ENCODE measurements at places on chromosomes 5 and 9. TPM values are rescaled to one million over a fixed set of nuclear protein-coding genes. Genes with fewer than 3 reads are reported as not detected.

IFNK gene
- total RNA-seq = not detected

DNA sequence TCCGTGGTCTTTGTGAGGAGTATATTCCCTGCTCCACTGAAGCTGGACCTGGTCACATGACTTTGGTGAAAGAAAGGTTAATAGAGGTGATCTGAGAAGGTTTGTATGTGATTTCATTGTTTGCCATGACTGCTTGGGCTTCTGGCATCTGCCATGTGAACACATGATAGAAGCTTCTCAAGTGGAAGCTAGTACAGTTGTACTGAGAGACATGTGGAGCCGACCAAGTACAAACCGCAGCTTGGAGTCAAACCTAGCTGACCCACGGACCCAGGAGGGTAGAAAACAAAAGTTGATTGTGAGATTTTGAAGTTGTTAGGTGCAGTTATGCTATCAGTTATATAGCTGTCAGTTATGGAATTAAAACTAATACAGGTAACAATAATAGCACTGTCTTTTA, 140.4 kb downstream of the CARTPT start:
- no peaks in the 10 kb centered on the region for H3K36me3 ChIP-seq
- H3K4me1 ChIP-seq = peaks cover 14% of the 10 kb centered on the region
- peaks cover 17% of the 10 kb centered on the region for H3K27me3 ChIP-seq
- H3K4me3 ChIP-seq = no peak overlapping the region
- no peak for DNase-seq
- no peak overlapping the region for H3K27ac ChIP-seq

DNA sequence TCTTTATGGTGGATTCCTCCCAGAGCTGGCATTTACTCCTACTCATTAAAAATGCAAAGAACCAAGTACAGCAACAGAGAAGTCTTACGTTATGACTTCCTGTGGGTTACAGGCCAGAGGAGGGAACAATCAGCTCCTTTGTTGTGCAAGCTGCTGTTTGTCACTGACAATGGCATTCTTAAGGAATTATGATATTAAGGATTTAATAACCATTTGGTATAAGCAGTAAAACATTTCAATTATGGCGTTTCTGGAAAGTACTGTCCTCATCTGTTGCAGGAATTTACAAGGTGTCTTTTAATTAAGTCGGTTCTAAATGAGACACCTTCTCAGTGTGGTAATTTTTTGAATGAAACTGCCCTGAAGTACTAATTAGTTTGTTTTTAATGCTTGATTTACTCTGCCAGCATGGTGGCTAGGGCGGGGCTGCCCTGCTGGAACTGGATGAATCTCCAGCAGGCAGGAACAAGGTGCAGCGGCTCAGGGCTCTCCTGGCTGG, 49.1 kb upstream of the VDAC1 start:
- peaks cover 4% of the 10 kb centered on the region for H3K4me1 ChIP-seq
- DNase-seq = no peak
- no peak overlapping the region for H3K4me3 ChIP-seq
- no peak overlapping the region for H3K27ac ChIP-seq
- H3K27me3 ChIP-seq = peaks cover 33% of the 10 kb centered on the region

GRCh38 chr5:1013238-1013947, 4.8 kb downstream of the NKD2 start:
- no peaks in the 10 kb centered on the region for H3K36me3 ChIP-seq
- peaks cover 53% of the 10 kb centered on the region for H3K27me3 ChIP-seq
- H3K27ac ChIP-seq = no peak overlapping the region
- H3K4me1 ChIP-seq = no peaks in the 10 kb centered on the region

TLN1 gene
- total RNA-seq = 506 TPM

DNA sequence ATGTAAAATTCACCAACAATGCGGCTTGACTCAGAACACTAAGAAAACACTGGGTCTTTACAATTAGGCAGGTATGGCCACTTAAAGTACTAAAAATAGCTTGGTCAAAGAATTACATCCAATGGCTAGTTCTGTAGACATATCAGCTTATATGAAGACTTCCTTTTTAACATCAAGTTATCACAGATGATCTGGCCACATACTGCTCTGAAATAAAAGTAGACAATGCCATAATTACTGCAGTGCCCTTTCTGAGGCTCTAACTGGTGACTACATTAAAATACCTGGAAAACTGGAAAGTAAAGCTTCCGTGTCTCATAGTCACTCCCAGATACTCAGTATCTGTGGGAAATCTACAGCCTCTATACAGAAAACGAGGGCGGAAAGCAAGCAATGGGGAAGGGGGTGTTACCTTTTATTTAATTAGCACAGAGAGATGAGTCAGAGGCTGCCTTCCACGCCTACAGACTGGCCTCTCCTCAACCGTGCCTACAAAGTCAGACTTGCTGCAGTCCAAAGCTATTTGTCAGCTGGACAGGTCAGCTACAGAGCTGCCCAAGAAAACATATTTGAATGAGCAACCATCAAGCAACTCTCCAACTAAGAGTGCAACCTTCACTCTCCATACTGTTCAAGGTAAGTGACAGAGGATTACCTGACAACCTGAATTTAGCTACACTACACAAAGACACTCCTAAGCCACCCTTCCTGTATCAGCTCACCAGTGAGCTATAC, 8.7 kb downstream of the SERINC5 start:
- DNase-seq = peak; percentile 94
- H3K36me3 ChIP-seq = peaks cover 13% of the 10 kb centered on the region
- H3K27me3 ChIP-seq = peaks cover 1% of the 10 kb centered on the region
- H3K4me3 ChIP-seq = peak overlapping the region; percentile 82

GRCh38 chr5:15238006-15238405, 262.0 kb upstream of the FBXL7 start:
- no peak for DNase-seq
- no peaks in the 10 kb centered on the region for H3K27me3 ChIP-seq
- H3K27ac ChIP-seq = no peak overlapping the region
- no peaks in the 10 kb centered on the region for H3K4me1 ChIP-seq
- H3K4me3 ChIP-seq = no peak overlapping the region

LRRC70 gene
- total RNA-seq = not detected

GRCh38 chr5:72848474-72849428, 32.3 kb downstream of the TNPO1 start:
- no peak for DNase-seq
- peaks cover 6% of the 10 kb centered on the region for H3K27me3 ChIP-seq
- peaks cover 39% of the 10 kb centered on the region for H3K36me3 ChIP-seq
- peak overlapping the region; percentile 98 for H3K4me3 ChIP-seq
- H3K27ac ChIP-seq = peak overlapping the region; percentile 94
- H3K4me1 ChIP-seq = peaks cover 78% of the 10 kb centered on the region

IRGM gene
- total RNA-seq = not detected

PHF2 gene
- total RNA-seq = 16.7 TPM

GRCh38 chr9:128070874-128071273, 2.8 kb downstream of the SLC25A25 start:
- H3K27me3 ChIP-seq = peaks cover 3% of the 10 kb centered on the region
- peaks cover 4% of the 10 kb centered on the region for H3K36me3 ChIP-seq
- peak overlapping the region; percentile 46 for H3K27ac ChIP-seq
- H3K4me3 ChIP-seq = peak overlapping the region; percentile 37
- no peak for DNase-seq

- no peak overlapping the region for H3K27ac ChIP-seq
- H3K4me1 ChIP-seq = no peaks in the 10 kb centered on the region
- DNase-seq = no peak
- no peaks in the 10 kb centered on the region for H3K36me3 ChIP-seq
- no peaks in the 10 kb centered on the region for H3K27me3 ChIP-seq
Observed at GRCh38 chr5:112023766-112024165, 266.8 kb upstream of the NREP start.

- no peak overlapping the region for H3K27ac ChIP-seq
- DNase-seq = no peak
- peaks cover 27% of the 10 kb centered on the region for H3K27me3 ChIP-seq
- no peaks in the 10 kb centered on the region for H3K4me1 ChIP-seq
- H3K36me3 ChIP-seq = no peaks in the 10 kb centered on the region
Observed at GRCh38 chr9:107034831-107035230, 171.9 kb downstream of the ZNF462 start.

DNA sequence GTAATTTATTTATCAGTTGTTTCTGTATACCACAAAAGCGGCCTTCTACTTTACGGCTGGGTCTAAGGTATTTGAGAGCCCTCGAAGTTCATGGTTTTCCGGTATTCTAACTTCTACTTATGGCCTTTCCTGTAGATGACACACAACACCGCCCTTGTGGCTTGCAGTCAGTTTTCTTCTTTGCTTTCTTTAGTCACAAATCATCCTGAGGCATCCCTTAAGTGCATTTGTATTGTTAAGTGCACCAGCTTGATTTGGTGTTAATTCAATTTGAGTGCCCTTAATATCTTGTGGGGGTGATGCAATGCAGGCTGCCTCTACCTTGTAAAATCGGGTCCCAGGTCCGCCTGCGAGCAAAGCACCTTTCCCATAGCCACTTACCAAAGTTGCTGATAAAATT, 511.9 kb downstream of the CCDC171 start:
- H3K4me3 ChIP-seq = no peak overlapping the region
- no peaks in the 10 kb centered on the region for H3K27me3 ChIP-seq
- no peak overlapping the region for H3K27ac ChIP-seq
- no peaks in the 10 kb centered on the region for H3K36me3 ChIP-seq

SOX30 gene
- total RNA-seq = not detected

CERT1 gene
- 21.7 TPM for total RNA-seq

BNC2 gene
- total RNA-seq = 18.1 TPM

- H3K27me3 ChIP-seq = no peaks in the 10 kb centered on the region
- peak overlapping the region; percentile 98 for H3K27ac ChIP-seq
- DNase-seq = peak; percentile 92
- H3K4me1 ChIP-seq = peaks cover 64% of the 10 kb centered on the region
Observed at GRCh38 chr5:134439210-134439654, 27.6 kb upstream of the CDKN2AIPNL start.
